H7 (cell line): ENCODE measurements at places on chromosomes 1 and 21. TPM values are rescaled to one million over a fixed set of nuclear protein-coding genes. Genes with fewer than 3 reads are reported as not detected.

DNA sequence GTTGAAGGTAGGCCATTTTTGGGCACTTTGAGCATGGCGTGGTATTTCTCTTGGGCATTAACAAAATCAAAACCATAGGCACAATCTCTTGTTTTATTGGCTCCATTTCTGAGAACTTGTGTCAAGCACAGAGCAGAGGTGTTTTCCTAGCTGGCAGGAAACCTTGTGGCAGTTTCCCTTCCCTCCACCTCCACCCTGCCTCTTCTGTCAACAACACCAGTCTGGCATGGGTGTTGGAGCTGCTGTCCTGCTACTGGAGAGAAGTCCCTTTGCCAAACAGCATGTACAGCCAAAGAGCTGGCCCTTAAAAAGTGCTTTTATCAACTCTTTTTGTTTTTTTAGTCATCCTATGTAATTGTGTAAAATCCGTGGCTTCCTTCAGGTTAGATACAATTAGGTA is 16.0 kb downstream of the ATP1A1 start:
- DNase-seq: no peak

Gene C1orf105
- total RNA-seq: not detected in 2 replicates

DNA sequence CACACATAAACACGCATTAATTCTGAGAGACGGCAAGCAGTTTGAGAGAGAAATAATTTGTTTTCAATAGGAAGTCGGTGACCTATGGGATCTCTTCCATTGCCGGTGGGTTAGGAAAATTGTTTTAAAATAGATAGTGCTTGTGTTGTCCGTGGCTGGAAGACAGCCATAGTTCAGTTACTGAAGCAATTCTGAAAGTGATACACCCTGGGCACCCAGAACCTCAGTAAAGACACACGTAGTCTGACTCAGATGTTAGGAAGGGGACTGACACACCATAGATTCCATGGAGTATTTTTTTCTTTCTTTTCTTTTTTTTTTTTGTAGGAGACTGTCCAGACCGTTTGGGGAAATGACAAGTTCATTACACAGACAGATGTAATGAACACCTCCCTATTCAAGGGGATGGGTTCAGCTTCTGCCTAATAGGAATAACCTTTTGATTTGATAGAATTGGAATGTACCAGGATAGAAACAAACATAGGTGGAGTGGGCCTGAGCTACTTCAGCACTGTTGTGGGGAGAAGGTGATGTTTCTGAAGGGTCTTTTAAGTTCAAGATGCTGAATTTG is 1.6 kb downstream of the C1orf21 start:
- no peak for DNase-seq

GRCh38 chr21:41442481-41443186 is 16.6 kb downstream of the MX1 start:
- no peak for DNase-seq

Gene SPRR2G
- 0.26 TPM in 1 of 2 replicates, not detected in the other for total RNA-seq

GRCh38 chr21:40886931-40887330 is 40.0 kb upstream of the DSCAM start:
- DNase-seq: no peak

DNA sequence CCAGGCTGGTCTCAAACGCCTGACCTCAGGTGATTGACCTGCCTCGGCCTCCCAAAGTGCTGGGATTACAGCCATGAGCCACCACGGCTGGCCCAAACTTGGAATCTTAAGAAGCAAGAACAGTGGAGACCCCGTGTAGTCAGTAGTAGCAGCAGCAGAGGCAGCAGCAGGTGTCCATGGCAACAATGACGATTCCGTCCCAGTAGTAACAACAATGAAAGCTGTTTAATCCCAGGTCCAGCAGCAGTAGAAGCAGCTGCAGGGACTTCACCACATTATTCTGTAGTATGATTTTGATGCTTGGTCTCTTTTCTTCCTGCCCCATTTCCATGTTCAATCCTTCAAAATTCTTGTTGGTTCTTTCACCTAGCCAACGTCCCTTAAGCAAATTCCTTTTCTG is 69.6 kb upstream of the KCTD3 start:
- DNase-seq: no peak

Gene CACNA1S
- not detected in 2 replicates for total RNA-seq

GRCh38 chr1:20137604-20138003 is 1.5 kb upstream of the PLA2G2F start:
- DNase-seq: no peak

- no peak for DNase-seq
These were observed 18.5 kb downstream of the NTMT2 start for GRCh38 chr1:170164103-170164763.

Gene FOXO6
- 0.97 and 1.00 TPM in 2 replicates for total RNA-seq

Gene CDA
- total RNA-seq: 37.1 and 39.4 TPM in 2 replicates

DNA sequence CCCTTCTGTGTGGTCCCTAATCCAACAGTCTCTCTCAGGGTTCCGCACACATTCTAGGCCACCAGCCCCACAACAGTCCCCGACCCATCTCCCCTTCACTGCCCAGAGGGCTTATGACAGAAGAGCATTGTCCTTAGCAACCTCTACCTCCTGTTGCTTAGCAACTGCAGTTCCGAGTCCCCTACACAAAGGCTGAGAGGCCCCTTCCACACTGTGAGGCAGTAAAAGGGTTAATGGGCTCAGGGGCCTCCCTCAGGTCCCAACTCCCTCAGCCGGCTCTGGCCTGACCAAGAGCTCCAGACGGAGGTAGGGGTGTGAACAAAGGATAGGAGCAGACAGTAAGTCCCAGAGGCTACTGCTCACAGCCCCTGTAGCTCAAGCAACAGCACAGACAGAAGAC is 4.3 kb downstream of the IGSF9 start:
- peak; percentile 65 for DNase-seq

Gene OR10K1
- total RNA-seq: not detected in 2 replicates

Gene SHISAL2A
- total RNA-seq: 0.18 and 1.3 TPM in 2 replicates

GRCh38 chr21:37483776-37484175 is 117.2 kb downstream of the DYRK1A start:
- no peak for DNase-seq

Gene KCNJ6
- not detected in 2 replicates for total RNA-seq

DNA sequence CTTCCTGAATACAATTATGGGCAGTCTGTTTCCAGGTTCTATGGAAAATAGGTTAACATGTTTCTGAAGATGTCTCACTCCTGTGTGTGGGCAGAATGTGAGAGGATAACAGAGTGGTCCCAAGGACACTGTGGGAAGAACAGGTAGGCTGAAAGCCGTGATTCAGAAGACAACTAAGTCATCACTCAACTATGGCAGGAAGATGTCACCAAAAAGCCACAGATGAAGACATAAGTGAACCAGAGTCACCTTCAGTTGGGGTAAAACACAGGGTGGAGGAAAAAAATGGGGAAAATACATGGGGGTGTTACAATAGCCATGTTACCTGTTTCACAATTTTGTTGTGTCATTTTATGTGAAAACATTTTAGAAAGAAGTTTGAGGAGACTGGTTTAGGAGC is 75.1 kb downstream of the UCHL5 start:
- DNase-seq: no peak

Gene MTMR11
- 5.2 and 7.9 TPM in 2 replicates for total RNA-seq

- DNase-seq: peak; percentile 91
These were observed 1.2 kb downstream of the SAMD11 start for GRCh38 chr1:924656-925560.

Gene NTMT2
- 0.28 TPM in 1 of 2 replicates, not detected in the other for total RNA-seq

Gene CR1L
- total RNA-seq: 0.48 TPM in 1 of 2 replicates, not detected in the other

- no peak for DNase-seq
These were observed 21.8 kb downstream of the ENAH start for GRCh38 chr1:225631021-225631663.

DNA sequence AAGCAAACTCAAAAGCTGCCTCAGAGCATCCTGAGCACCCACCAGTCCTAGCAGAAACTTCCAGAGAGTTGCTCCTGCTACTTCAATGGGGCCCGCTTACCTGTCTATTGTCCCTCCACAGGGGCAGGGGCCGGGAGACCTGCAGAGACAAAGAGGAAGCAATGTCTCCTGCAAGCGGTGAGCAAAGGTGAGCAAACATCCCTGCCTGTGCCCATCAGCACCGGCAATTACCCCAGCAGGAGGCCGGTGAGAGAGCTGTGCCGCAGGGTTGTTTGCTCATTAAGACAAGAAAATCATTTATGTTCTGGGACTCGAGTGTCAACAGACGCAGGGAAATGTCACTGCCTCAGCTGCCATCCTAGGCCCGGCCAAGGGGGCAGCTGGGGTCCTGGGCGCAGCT is 53.8 kb upstream of the TARDBP start:
- DNase-seq: peak; percentile 83

DNA sequence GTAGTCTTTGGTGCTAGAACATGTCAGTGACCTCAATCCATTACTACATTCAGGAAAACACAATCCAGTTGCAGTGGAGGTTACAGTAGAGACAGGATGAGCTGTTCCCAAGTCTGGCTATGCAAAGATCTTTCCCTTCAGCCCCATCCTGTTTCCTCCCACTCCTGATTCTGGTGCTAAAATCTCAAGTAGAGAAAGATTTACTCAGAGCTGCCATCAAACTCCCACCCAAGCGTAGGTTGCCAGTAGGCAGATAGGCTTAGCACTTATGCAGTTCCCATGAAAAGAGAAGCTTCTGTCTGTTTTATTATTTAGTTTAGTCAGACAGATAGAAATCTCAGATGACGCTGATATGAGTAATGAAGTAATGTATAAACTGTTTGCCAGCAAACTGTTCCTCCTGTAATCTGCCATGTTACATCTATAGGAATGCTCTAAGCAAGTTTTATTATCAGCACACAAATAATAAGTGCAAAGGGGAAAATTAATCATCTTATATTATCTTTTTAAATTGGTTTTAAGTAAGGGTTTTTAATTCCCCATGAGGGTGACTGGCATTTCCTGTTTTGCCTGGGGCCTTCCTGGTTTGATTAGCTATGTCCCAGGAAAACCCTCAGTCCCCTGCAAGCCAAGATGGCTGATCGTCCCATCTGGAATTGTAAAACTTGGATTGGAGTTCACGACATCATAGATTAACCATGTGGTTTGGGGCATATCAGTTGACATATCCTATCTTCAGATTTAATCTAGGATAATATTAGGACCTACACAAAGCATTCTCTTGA is 188.3 kb upstream of the PALMD start:
- no peak for DNase-seq

GRCh38 chr1:33443080-33443704 is 12.3 kb upstream of the PHC2 start:
- no peak for DNase-seq

Gene SPRR4
- not detected in 2 replicates for total RNA-seq

GRCh38 chr1:23736437-23737134 is 6.7 kb upstream of the ELOA start:
- DNase-seq: no peak

DNA sequence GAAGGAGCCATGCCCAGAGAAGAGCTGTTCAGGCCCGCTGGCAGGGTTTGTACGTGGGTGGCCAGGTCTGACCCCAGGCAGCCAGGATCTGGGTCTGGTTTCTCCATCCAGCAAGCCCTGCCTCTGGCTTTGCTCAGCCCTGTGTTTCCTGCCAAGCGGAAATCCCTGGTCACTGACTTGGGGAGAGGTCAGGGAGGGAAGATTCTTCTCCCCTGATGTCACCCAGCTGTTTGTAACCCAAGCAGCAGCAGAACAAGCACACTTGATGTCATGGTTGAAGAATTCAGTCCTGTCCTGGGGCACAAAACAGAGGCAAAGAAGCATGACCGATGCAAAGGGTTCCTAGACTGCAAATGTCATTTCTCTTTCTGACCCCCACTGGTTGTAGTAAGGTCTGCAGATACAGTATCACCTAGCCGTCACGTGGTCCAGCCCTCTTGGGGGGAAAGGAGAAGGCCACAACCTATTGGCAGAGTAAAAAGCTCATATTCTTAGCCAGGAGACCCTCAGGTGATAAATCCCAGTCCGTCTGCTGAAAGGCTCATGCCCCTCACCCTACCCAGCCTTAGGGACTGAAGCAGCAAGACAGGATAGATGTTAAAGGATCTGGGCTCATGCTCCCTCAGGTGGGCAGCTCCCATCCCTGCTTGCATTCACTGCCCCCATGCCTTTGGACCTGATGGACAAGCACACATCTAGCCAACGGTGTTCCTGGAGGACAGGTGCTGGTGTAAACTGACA is 120.9 kb downstream of the SYT2 start:
- DNase-seq: no peak

DNA sequence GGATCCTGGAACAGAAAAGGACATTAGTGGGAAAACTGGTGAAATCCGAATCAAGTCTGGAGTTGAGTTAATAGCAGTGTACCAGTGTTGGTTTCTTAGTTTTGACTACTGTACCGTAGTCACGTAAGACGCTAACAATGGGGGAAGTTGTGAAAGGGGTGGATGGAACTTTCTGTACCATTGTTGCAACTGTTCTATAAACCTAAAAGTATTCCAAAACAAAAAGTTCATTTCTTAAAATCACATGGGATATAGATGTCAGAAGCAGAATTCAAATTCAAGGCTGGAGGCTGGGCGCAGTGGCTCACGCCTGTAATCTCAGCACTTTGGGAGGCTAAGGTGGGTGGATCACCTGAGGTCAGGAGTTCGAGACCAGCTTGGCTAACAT is 16.9 kb downstream of the ARHGEF19 start:
- no peak for DNase-seq

GRCh38 chr1:150210091-150210490 is 25.8 kb downstream of the ANP32E start:
- no peak for DNase-seq

GRCh38 chr1:39760074-39761008 is 10.8 kb downstream of the OXCT2 start:
- DNase-seq: no peak

- DNase-seq: no peak
These were observed 45.5 kb upstream of the PLXNA2 start for GRCh38 chr1:208289716-208290115.

Gene ECM1
- total RNA-seq: 1.9 and 3.6 TPM in 2 replicates

Gene LCE1D
- not detected in 2 replicates for total RNA-seq

GRCh38 chr1:207891148-207891547 is 19.8 kb downstream of the CD34 start:
- DNase-seq: no peak

DNA sequence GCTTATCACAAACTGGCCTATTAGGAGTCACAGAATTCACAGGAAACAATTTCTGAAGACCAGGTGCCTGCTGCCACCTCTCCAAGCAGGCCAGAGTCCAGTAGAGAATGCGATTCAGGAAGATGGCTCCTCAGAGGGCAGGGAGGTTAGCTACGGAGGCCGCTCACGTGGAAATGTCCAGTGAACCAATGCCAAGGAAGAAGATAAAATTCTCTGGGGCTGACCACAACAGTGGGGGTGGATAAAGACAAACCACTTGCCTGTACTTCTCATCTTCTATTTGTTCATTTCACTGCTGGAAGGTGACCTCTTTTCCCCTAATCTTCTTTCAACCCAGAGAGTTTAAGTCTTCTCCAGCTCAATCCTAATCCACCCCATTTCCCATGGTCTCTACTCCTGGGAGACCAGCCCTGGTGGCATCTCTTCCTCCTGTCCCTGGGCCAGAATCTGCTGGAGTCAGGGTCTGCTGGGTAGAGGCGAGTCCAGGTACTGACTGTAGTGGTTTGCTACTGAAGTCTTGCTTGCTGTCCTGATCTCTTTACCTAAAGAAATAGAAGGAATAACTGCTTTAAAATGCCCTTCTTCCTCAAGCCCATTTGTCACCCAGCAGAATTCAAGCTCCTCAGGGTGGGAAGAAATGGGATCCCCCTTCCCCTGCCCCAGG is 3.2 kb downstream of the PSRC1 start:
- DNase-seq: no peak

GRCh38 chr1:203057911-203058675 is 27.7 kb downstream of the MYOG start:
- no peak for DNase-seq
